ENCODE measurements at places on chromosomes 4 and X.
A peak's percentile ranks its signal among the peaks of the same experiment; 100 is the strongest.

GRCh38 chr4:140019619-140020347 lies 134.2 kb downstream of the MAML3 start:
- no peak for DNase-seq

DNA sequence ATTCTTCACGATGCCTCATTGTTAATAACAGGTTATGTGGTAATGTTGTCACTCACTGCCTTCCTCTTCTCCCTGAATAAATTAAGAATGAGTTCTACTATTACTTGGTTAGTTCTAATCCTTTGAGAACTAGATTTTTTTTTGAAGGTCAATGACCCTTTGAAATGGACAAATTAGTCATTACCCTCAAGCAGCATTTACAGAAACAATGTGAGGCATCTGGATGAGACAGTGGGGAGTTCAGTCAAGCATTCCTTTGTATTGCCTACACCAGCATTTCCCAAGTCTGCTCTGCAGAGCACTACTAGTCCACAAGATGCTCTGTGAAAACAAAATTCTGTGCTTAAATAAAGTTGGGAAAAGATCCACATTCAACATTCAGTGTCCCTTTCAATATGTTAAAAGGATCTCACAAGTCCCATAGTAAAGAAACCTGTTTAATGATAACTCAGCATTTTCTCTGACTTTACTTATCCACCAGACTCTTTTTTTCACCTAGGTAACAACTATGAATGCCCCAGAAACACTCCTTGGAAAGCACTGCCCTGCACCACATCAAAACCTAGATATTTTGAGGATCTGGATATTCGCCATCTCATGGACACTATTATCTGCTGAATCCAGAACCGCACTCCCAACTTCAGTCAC lies 60.6 kb downstream of the CHRDL1 start:
- no peak for DNase-seq

- DNase-seq = no peak
Observed at GRCh38 chrX:151695583-151696340, 504 bp downstream of the PRRG3 start.

GRCh38 chr4:98151145-98151924 lies 8.1 kb upstream of the STPG2 start:
- no peak for DNase-seq

GRCh38 chr4:68348577-68348976 lies 1.3 kb downstream of the YTHDC1 start:
- DNase-seq = no peak

DNA sequence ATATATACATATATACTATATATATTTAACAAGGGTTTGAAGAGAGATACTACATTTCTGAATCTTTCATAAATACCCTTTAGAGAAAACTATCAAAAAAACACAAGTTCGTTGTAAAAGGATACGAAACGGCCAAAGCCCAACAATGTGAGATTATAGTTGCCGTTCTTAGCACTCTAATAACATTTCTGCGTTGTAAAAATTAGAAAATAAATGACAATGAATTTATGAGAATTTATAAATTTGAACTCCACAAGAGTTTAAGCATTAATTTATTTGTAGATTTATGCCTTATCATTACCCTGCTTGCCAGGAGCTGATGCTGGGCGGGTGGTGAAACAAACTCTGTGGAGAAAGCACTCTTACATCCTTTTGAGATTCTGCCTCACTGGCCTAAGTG lies 1.1 kb downstream of the WDR17 start:
- DNase-seq = no peak

GRCh38 chr4:143270256-143270838 lies 66.3 kb upstream of the GAB1 start:
- no peak for DNase-seq

DNA sequence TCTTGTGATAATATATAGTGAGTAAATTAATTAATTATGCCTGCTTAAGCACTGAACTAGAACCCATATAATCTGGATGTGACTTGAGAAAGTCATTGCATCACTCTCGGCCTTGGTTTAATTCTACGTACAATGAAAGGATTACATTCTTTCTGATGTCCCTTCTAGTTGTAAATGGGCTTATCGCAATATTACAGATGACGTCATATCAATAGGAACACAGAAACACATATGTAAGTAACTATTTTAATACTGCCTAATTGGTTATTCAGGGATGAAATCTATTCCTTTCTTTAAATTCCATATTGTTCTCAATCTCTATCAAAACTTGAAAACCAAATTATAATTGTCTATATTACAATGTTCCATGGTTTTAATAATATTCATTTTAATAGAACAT lies 504.6 kb downstream of the PRR32 start:
- no peak for DNase-seq

DNA sequence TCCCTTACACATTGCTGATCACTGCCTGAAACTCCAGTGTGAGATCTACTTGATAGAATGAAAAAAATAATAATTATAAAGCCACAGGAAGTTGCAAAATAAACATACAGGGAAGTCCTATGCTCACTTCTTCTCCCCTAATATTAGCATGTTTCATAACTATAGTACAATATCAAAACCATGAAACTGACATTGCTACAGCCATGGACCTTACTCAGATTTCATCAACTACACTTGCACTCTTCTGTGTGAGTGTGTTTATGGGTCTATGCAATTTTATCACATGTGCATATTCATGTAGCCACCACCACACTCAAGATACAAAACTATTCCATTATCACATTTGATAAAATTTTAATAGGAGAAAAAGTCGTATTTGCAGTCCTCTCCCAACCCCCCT lies 57.3 kb downstream of the SPINK2 start:
- DNase-seq = no peak

DNA sequence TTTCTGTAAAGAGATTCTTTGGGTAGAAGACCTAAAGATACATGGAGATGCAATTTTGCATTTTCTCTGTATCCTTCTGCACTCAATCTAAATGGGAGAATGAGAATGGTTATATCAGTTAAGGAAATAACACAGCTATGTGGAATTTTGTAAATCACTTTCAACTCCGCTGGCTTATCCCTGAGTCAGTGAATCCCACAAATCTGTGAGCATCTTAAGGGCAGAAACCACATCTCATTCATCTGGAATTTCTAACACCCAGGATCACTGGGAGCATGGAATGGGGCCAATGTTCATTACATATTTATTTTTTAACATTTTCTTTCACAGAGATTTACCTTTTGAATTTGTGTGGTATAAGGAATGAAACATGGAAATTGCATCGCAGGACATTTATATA lies 167.8 kb downstream of the CFAP47 start:
- DNase-seq = no peak

- DNase-seq = peak; percentile 32
Observed at GRCh38 chrX:118495958-118496762, 545 bp downstream of the DOCK11 start.

DNA sequence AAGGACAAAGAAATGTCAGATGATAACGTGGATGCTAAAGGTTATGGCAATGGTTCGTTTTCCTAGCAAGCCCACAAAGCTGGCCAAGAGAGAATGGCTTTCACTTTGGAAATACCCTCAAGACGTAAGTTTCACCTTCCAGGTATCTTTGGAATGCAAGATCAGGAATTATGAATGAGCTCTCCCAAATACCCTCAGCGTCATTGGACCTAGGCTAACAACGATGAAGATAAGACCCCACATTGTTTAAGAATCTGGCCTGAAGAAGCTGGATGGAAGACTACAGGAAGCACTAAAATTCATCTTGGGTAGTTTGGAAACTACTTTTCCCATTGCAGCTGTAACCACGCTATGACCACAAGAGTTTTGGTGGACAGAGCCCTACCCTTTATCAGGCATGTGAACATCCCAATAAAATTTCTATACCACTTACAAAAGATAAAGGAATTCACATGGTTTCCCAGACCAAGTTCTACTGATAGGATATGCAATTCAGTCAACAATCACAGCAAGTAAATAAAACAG lies 111.9 kb downstream of the KDR start:
- DNase-seq = no peak

- no peak for DNase-seq
Observed at GRCh38 chrX:50430917-50431575, 39.6 kb downstream of the DGKK start.

DNA sequence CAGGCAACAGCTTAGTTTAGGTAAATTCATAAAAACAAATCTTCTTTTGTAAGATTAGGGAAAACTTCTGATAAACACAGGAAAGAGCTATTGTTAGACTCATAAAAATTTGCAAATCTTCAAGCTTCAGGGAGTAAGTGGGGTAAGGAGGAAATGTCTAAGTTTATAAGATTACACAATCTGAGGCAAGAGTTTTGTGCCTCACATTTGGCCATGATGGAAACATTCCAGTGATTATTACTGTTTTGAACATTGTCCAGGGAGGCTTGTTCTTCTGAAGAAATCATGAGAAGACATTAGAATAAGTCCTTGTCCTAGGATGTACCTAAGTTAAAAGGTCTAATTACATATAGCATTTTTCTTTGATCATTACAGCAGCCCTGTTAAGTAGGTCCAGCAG lies 72.8 kb downstream of the MAOB start:
- no peak for DNase-seq

Data from esophagus squamous epithelium (tissue), 5 donors.